Stimulated activated CD4-positive, alpha-beta T cell treated with anti-CD3 and anti-CD28 coated beads, Interleukin-2, amount 100 ng/mL, for 48 hours (primary cell): ENCODE measurements at places on chromosomes 6 and 20.

GRCh38 chr6:156919814-156920369 lies 142.7 kb downstream of the ARID1B start:
- DNase-seq = no peak

GRCh38 chr6:15739867-15740266 lies 77.0 kb upstream of the DTNBP1 start:
- DNase-seq = no peak

- DNase-seq = peak; percentile 26
Measured at GRCh38 chr20:4161401-4162251, 146.3 kb upstream of the RNF24 start.

GRCh38 chr20:57387945-57388371 lies 3.2 kb upstream of the RBM38 start:
- DNase-seq = no peak

DNA sequence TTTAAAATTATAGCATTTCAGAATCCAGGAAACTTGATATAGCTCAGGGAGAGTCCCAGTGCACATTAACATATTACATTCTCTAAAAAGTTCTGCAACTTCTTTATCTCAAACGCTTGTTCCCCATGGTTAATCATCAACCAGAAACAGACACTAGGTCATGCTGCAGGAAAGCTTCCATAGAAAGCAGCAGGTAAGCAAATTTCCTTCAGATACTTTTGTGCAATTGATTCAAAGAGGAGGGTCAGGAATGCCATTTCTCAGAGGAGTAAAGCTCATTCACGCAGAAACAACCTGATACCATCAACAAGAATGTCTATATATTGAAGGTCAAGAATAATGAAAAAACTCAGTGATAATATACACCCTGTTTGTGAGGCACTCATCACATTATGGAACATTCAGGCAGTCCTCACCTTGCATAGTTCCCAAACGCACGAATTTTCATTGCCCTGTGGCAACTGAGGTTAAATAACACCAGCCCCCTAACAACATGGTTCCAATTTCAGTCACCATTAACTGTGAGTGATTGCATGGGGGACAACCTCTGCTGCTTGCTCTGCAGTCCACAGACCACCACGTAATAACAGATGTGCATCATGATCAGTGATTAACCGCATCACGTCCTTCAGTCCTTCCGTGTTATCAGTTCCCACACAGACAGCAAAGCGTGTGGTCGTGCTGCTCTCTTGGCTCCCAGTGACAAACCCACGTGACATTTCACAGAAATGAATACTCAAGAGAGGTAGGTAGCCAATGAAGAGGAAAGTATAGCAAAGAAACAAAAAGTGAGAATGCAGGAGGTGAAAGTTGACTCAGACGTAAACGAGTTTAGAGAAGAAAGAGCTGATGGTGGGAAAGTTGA lies 95.7 kb downstream of the LY86 start:
- DNase-seq = peak; percentile 15

GRCh38 chr6:99512033-99512432 lies 3.2 kb downstream of the USP45 start:
- no peak for DNase-seq

DNA sequence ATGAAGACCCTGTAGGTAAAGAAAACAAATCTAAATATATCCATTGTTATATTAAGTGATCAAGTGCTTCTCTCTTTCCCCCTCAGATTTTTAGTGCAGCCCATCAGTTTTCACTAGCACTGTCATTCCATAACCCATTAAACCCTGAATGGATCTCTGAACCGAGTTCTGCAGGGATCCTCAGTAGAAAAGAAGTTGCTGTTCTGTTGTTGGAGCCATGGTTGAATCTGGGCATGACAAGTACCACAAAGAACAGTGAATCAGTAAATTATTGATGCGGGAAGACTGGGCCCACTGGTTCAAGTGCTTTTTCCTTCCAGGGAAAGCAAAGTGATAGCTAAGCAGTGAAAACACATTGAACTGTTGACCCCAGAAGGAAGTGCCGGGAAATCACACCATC lies 60.4 kb downstream of the LAMP5 start:
- no peak for DNase-seq

- no peak for DNase-seq
Measured at GRCh38 chr6:43915986-43916923, 146.2 kb downstream of the VEGFA start.

DNA sequence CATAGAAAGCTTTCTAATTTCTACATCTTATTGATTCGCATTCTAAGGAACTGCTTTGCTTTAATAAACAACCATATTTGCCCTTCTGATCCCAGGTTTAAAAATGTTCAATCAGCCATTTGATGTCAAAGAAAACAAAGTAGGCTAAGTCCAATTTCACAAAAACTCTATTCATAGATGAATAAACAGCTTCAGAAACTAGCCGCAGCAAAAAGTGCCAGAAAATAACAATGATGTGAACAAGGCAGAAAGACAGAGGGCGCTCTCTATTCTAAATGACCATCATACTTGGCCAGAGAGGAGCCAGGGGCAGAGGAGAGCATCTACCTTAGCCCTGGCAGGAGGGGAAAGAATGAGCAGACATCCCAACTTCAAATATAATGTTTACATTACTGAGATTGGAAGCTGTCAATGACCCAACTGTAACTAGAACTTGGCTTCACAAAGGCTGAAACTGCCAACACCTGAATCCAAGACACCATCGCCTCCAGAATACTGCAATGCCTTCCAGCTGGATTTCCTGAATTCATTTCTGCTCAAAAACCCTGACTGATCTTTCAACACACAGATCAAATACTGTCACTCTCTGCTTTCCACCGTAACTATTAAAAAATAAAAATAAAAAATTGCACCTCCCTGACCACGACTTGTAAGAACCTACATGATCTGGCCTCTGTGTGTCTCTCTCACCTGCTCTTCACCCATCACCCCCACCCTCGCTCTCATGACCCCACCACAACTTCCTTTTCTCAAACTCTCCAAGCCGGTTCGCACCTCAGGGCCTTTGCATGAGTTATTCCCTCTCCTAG lies 9.5 kb downstream of the CNKSR3 start:
- no peak for DNase-seq

- DNase-seq = no peak
Measured at GRCh38 chr6:69958978-69959377, 92.6 kb downstream of the COL19A1 start.

GRCh38 chr20:4484379-4484997 lies 237.2 kb upstream of the PRND start:
- no peak for DNase-seq

DNA sequence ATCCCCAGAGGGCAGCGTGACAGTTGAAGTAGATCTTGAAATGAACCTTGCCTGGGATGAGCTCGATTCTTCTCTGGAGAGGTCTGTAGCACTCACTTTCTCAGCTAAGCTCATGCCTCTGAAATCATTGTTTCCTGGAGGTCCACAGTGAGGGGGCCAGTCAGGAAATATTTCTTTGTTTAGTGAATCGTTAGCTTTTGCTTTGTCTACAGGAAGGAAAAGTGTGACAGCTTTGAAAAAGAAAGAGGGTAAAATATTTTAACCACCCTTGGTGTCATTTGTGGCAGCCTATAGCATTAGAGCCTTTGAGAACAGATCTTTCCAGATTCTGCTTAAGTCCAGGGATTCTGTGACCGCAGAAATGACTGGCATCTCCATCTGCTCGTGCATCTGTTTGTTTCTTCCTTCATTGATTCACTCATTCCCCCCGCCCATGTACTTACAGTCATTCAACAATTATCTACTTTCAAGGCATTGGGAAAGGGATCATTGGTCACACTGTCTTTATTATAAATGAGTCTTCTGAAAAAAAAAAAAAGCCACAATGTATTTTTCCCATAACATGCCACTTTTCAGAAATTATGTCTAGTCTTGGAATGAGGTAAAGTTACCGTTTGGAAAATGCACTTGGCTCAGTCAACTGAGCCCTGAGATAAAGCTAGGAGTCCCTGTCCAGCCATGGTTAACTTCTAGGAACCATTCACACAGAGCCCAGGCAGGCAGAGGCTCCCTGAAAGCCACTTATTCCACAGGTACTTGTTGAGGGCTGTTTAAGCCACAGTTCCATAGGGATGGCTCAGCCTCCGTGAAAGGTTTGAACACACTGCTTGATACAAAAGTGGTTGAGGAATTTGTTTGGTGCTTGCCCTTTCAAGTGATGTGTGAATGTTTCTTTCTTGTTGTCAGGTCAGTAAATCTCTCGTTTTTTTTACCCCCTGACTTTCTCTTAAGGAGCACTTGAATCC lies 86.0 kb downstream of the TIAM2 start:
- no peak for DNase-seq

GRCh38 chr6:65075705-65076230 lies 631.3 kb downstream of the EYS start:
- DNase-seq = no peak

DNA sequence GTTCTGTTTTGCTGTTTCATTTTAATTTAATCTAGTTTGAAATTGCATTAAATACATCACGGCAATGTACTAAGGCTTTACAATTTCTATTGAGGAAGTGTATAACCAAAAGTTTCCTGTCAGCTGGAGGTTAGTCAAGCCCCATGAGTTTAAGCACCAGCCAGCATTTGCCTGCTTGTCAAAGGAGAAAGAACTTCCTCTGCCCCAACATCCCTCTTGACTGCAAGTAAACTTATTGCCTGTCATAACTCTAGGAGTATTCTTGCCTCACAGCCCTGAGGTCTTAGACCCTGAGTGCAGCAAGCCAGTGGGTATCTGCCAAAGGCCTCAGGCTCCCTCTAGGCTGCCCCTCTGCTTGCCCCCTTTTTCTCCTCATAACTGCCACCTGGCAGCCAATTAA lies 106.7 kb upstream of the INSM1 start:
- no peak for DNase-seq
